Germinal center (tissue), 1 donor: ENCODE measurements at places on chromosomes 5 and 9.

- no peak for DNase-seq
Observed at GRCh38 chr9:120759755-120760400, 33.3 kb downstream of the FBXW2 start.

- DNase-seq, result no peak
Observed at GRCh38 chr5:167785901-167786300, 505.5 kb upstream of the WWC1 start.

DNA sequence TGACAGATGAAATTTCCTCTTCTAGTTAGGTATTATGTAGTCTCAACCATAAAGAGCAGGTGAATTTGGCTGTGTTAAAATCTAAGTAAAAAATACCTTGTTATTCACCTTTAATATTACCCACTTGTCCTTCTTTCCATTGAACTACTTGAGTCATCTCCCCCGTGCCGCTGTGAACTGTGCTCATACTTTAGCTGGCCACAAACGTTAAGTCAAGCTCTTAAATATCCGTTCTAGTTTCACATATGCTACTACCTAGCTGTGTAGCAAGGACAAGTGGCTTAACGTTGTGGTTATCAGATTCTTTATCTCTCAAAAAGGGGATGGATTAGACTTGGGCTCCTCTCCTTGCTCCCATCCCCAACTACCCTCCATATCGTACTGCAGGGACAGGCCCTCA lies 110.4 kb downstream of the EFNA5 start:
- no peak for DNase-seq

- DNase-seq, result peak; percentile 56
Observed at GRCh38 chr5:156913719-156914370, 49.2 kb downstream of the TIMD4 start.

DNA sequence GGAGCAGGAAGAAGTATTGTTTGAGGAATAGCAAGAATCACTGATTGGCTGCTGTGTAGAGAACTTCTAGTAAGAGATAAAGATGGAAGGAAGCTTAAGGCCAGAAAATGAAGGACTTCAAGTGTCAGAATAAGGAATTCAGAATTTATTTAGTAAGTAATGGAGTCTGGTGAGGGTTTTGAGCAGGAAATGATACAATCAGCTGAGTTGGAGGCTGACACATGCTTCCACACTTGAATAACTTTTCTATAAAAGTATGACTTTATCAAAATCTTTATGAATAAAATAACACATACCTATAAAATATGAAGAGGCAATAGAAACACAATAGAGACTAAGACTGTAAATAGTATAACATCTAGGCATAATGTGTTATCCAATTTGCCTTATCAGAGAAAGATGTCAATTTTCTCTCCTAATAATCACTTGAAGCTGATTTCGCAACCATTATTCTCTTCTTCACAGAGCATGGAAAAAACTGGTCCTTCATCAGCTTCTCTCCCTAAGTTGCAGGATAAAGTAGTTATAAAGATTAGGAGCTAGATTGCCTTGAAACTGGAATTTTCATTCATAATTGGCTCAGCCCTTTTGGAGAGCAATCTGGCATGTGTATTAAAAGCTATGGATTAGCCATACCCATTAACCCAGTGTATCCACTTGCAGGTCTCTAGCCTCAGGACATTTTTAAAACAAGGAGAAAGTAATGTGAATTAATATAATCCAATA lies 143.4 kb downstream of the ZNF608 start:
- DNase-seq, result no peak

DNA sequence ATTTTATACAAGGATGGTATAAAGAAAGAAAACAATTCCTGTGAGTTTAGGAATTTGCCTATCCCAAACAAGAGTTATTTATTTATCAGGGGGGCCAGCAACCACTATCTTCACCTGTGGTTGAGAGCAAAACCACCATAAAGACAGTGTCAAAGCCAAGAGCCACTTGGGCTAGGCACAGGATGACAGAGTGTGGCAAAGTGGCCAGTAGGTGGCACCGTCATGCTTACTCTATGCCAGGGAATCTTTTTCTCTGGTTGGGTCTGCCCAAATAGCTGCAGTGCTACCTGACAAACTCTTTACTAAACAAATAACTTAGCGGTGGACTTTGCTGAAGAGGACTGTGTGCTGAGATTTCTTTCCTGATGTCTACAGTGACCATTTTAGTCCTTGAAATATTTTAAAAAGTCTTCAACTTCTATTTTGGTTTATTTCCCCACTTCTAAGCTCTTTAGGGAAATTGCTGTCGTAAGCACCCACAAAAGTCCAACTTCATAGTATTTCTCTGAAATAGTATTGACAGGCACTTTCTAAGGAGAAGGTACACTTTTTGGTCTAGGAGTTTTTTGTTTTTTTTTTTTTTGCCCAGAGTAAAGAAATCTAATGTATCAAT lies 285.0 kb downstream of the RFX3 start:
- peak; percentile 63 for DNase-seq

DNA sequence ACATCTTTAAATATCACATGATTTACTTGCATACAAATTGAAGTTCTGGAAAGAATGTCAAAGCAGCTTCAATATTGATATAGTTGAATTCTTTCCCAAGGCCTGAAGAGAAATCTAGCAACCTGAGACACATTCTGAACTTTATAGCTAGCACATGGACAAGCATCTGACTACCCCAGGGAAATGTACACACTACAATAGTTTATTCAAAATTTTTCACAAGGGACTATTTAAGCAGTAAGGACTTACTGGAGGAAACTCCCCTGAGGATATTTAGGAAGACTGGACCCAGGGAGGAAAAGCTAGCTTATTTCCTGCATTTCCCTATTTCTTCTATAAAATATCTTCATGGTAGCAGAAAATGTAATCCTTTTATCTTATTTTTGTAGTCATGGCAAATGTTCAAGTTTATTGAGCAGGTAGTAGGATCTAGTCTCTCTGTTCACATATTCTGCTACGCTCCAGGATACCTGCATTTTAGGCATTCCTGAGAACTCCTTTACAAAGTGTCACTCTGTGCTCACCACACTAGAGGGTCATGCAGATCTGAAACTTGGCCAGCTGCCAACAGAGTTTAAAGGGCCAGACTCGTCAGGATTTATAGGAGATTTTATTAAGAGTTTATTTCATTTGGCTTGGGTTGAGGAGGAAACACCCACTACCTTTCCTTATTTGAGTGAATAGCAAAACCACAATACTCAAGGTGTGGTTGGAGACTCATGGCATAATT lies 348.4 kb upstream of the FTMT start:
- no peak for DNase-seq

- no peak for DNase-seq
Observed at GRCh38 chr5:41956943-41957342, 31.9 kb downstream of the FBXO4 start.

GRCh38 chr5:135478938-135479337 lies 26.8 kb upstream of the TIFAB start:
- no peak for DNase-seq

- no peak for DNase-seq
Observed at GRCh38 chr9:105121861-105122430, 122.5 kb upstream of the SLC44A1 start.

- DNase-seq, result no peak
Observed at GRCh38 chr9:133509179-133510083, 15.3 kb downstream of the MYMK start.

DNA sequence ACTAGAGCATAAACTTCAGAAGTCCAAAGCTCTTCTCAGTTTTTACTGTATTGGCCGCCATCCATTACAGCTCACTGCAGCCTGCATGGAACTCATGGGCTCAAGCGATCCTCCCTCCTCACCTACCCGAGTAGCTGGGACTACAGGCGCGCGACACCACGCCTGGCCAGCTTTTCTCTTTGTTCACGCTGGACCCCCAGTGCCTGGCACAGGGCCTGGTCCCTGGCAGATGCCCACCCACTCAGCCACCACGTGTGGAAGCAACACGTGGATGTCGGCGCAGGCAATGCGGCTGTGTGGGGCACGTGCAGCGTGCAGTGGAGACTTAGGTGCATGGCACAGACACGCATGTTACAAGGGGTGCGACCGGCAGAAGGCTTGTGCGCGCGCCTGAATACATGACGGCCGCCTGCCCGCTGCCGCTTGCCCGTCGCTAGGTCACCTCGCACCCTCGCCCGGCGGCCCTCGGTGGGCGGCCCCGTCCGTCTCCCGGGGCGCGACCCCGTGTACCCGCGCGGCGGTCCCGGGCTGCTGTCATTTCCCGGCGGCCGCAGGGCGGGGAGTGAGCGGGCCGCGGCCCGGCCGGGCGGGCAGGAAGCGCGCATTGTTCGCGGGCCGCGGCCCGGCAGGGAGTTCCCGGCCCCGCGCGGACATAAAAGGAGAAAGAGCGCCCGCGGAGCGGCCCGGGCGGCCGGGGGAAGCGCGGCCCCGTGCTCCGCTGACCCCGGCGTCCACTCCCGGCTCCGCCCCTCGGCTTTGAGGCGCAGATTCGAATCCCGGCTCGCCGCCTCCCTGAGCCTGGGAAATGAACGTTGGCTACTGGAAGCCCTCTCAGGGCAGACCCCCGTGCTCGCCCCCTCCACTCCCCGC lies 24.1 kb upstream of the PTGS1 start:
- DNase-seq, result peak; percentile 43

DNA sequence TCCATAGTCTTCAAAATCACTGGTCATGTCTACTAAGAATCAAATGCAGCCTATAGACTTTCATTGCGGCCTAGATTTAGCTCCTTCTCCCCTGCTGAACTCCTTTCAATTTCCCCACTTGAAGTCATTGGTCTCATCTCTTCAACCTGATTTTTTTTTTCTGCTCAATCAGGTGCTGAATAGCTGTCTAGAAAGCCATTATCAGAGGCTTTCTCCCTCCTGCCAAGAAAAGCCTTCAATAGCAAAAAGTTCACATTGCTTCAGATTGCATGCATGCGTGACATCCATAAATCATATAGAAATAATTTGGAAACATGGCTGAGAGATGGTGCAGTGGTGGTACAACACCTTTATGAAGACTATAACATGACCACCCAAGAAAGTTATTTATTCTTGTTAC lies 316.2 kb downstream of the PLK2 start:
- no peak for DNase-seq

GRCh38 chr9:87084407-87084806 lies 137.1 kb upstream of the GAS1 start:
- DNase-seq, result no peak

DNA sequence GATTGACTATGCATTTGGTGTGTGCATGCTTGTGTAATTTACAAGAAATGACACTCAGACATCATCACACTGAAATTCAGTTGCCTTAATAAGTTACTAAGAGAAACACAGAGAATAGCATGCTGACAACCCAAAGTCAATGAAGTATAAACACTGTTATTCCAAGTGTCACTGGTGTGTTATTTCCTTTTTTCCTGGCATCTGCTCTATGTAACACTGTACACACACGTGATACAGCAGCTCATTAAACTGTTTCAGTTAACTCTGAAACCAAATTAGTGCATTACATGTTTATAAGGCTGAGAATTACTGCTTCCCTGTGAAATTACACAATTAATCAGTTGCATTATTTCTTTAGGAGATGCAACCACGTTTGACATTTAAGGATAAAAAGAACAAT lies 252.7 kb downstream of the EFNA5 start:
- DNase-seq, result no peak

DNA sequence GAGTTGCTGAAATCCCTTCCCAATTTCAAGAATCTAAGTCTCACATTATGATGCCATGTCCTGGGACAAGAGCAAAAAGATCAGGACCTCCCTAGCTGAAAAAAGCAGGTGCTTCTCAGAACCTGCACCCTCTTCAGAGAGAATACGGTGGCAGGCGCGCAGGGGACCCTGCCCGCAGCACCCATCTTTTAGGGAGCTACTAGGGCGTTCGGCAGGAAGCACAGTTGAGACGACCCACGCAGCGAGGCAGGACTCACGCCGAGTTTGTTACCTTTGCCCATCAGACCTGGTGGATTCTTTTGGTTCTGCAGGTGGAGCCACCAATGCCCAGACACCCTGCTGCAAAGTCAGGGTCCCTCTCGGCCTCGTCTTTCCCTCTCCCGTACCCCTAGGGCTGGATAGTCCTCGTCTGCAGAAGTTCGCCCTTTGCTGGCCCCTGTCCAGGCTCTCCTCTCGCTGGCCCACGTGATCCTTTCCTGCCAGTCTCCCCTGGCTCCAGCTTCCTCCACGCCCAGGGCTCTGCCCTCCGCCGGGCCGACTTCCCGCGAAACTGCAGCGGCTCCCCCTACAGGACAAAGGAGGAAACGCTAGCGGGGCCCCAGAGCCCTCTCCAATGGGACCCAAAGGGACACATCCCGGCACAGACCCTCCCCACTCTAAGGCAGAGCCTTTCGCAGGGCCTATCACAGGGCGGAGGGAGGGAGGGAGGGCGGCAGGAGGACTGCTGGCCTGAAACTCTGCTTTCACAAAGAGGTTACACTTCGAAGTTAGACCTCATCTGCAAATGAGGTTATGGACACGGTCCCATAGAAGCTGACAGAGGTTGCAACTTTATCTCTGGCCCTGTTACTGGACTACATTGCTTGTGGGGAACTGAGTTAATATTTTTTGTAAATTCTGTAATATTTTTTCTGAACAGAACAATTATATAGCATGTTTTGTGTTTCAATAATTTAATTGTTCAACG lies 28.8 kb downstream of the TMEM174 start:
- DNase-seq, result peak; percentile 74

GRCh38 chr5:126976520-126977172 lies 53.7 kb downstream of the MARCHF3 start:
- DNase-seq, result no peak

- DNase-seq, result no peak
Observed at GRCh38 chr5:40717281-40717680, 37.6 kb downstream of the PTGER4 start.

- DNase-seq, result no peak
Observed at GRCh38 chr9:92660266-92660665, 9.7 kb downstream of the IPPK start.

GRCh38 chr5:96651047-96651446 lies 11.1 kb upstream of the CAST start:
- no peak for DNase-seq

DNA sequence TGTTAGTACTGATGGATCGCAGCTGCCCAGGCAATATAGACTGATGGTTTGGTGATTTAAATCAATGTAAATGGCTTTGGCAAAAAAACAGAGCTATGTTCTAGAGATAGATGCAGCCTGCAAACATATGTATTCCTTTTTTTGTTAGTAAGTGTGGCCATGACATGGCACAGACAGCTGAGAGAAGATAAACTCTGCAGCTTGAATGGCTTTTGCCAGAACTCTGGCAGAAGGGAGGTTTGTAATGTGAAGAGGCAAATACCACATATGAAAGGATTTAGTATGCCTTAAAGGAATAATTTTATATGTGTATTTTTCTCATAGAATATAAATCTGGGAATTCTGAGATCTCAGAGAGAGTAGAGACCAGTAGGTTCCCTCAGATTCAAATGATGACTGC lies 340.2 kb upstream of the DMAC1 start:
- no peak for DNase-seq

- DNase-seq, result peak; percentile 92
Observed at GRCh38 chr9:122213589-122214413, 15.0 kb downstream of the LHX6 start.

- DNase-seq, result no peak
Observed at GRCh38 chr5:132601071-132601728, 44.4 kb downstream of the RAD50 start.
